ENCODE measurements at places on chromosomes 2 and 18.

GRCh38 chr2:224206816-224207215, 167.7 kb upstream of the SERPINE2 start:
- no peak for DNase-seq

DNA sequence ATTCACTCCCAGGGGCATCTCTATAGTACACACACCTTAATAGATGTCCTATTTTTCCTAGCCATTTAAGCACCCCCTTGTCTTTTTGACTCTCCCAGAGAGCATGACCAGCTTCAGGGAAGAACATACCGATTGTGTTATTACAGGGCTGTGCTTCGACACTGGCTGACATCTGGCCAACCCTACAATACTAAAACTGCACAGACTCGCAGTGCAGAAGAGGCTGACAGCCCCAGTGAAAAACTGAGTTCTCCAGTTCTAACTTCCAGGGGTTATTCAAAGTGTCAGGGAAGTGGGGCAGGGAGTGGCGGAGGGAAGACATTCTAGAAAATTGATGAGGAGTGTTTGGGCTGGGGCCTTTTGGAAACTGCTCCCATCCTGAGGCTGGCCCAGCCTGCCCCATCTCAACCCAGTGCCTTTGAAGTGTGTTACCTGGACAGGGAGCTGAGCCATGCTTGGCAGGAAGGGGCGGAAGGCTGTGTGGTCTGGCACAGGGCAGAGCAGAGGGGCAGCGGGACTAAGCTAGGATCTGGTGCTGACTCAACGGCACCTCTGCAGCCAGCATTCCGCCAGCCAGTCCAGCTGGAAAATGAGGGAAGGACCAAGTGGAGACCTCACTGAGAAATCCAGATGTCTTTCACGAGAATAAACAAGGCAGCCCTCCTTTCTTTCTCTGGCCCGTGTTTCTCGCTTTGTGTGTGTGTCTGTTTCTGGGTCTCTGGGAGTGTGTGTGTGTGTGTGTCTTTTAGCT, 15.4 kb upstream of the IGFBP5 start:
- DNase-seq, result no peak

DNA sequence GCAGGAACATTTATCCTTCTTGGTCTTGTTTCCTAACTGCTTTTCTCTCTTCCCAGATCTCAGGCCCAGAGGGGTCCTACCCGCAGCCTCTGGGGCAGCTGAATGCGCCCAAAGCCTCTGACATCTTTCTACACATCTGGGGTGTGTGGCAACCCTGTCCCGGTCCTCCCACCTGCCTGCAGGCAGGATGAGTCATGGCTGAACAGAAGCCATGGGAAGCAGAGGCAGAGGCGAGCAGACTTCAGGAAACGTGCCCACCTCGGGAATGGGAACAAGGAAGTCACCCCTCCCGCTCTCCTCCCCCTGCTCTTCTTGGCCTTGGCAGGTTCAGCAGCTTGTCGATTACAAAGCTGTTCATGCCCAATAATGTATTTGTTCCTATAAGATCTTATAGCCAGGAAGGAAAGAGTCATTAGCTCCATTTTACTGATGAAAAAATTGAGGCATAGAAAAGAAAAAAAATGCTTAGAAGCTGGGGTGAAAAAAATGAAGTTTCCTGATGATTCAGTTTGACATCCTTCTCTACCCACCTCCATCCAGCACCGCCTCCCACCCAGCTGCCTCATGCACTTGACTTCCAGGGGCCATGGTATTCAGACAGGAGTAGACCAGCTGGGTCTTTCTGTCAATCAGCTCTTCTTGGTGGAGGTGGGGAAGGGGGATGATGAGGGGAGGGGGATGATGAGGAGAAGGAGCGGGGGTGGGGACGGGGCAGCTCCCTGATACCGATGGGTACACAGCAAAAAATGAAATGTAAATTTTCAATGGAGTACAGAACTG, 10.4 kb upstream of the KCNF1 start:
- DNase-seq, result peak; percentile 35

GRCh38 chr2:180222644-180223043, 215.5 kb upstream of the CWC22 start:
- DNase-seq, result no peak

DNA sequence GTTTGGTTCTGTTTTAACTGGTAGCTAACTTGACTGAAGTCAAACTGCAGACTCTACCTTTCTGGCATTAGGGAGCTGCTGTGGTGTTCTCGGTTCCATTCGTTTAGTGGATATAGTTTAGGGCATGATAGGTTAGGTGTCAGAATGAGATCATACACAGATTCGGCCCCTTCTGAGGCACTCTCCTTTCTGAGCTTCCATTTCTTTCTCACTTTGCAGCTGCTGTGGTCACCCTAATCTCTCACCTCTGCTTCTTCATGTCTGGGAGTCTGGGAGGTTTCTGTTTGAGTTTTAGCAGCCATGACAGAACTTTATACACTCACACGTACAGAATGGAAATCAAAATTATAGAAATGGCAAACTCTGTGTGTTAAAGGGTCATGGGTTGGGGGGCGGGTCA, 122.8 kb downstream of the ATP9B start:
- DNase-seq, result no peak

GRCh38 chr2:189022492-189022891, 48.3 kb downstream of the COL3A1 start:
- DNase-seq, result no peak

- DNase-seq, result no peak
Measured at GRCh38 chr2:30038419-30038818, 108.4 kb upstream of the YPEL5 start.

DNA sequence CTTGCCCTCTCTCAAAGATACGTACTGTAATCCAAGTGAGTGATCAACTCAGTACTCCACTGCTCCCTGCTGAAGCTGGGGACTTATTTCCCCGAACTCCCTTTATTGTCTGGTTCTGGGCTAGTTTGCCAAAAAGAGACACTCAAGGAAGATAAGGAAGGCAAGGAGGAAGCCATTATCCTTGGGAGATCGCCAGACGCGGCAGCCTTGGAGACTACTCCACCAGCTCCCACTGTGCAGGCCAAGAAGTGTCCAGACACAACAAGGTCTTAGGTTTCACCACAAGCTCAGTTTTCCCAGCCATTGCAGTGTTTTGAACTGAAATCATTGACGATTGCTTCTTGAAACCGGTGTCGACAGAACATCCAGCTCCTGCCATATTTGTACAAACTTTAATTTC, 439.6 kb upstream of the UBE2E3 start:
- no peak for DNase-seq

DNA sequence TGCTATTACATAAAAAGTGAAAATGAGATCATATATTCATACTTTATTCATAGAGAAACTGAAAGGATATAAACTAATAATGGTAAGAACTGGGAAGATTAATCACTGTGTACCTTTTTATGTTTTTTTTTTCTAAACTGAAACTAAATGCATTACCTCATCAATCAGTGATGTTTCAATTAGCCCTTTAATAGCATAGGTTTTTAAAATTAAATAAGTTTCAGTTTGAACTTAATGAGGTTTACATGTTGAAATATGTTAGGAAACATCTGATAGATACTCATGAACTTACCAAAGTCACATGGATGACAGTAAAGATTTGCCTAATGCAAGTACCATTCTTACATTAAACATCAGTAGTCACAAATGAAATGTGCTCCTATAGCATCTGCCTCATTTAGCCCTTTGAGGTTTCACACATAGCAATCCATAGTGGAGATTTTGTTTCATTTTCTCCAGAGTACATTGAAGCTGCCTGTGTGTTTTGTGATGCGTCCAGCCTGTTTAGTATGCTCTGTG, 8.9 kb downstream of the MAPRE2 start:
- DNase-seq, result no peak

GRCh38 chr2:24915796-24916195, 4.2 kb downstream of the ADCY3 start:
- no peak for DNase-seq

DNA sequence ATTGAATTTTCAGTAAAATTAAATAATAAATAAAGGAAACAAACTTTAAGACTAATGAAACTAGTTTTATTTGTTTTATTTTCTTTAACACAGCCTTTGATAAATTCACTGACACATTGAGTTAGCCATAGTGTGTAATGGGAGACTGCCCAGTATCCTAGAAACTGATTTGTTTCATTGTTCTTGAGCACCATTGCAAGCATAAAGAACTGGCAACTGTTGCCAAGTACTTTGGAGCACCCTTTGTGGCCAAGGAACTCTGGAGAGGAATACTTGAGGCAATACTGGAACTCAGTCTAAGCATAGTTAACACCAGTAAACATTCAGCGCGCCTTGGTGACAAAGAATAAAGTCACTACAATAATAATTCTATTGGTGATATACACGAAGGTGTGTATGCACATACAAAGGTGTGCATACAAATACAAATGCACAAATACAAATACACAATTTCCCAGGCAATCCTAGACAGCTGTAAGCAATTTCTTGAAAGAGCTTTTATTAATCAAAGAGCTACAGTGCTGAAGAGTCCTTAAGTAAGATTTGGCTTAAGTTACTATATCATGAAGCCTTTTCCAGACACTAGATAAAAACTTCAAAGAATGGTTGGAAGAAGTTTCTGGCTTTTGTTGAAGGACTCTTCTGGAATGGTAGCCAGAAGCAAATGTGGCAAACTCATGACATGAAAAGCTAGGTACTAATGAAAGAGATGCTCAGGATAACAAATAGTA, 1371.2 kb downstream of the LRP1B start:
- peak; percentile 51 for DNase-seq

- DNase-seq, result no peak
Measured at GRCh38 chr2:39202639-39203369, 41.0 kb downstream of the CDKL4 start.

GRCh38 chr2:237863689-237864443, 4.4 kb downstream of the RAMP1 start:
- no peak for DNase-seq

- peak; percentile 39 for DNase-seq
Measured at GRCh38 chr18:30852980-30853379, 189.6 kb downstream of the DSC3 start.

DNA sequence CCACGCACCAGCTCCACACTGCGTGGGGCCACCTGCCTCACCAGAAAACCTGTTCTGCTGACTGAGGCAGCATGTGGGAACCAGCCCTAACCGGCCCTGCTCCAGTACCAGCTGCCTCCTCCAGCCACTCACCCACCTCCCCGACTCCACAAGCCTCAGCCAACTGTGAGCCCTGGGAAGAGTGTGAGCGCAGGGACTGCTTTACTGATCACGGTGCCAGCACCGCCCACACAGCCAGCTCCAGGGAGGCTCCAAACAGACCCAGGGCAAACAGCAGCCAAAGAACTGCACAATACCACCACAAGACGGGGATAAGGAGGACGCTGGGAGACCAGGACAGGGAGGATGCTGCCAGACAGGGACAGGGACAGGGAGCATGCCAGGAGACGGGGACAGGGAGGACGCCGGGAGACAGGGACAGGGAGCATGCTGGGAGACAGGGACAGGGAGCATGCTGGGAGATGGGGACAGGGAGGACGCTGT, 28.4 kb downstream of the EIPR1 start:
- peak; percentile 27 for DNase-seq

- DNase-seq, result no peak
Measured at GRCh38 chr2:231917280-231918066, 8.7 kb downstream of the NPPC start.

- no peak for DNase-seq
Measured at GRCh38 chr2:239114119-239114581, 266.3 kb downstream of the TWIST2 start.

DNA sequence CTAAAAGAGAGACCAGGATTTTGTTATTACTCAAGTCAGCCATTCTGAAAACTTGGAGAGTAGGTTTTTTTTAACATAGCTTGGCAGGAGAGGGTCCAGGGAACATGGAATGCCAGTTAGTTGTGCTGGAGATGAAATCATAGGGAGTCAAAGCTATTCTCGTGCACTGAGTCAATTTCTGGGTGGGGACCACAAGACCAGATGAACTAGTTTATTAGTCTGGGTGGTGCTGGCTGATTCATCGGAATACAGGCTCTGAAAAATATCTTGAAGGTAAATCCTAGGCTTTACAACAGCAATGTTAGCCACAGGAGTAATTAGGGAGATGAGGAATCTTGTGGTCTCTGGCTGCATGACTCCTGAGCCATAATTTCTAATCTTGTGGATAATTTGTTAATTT, 921.4 kb downstream of the TRIB2 start:
- DNase-seq, result no peak

GRCh38 chr2:127199223-127199622, 20.9 kb downstream of the CYP27C1 start:
- no peak for DNase-seq

DNA sequence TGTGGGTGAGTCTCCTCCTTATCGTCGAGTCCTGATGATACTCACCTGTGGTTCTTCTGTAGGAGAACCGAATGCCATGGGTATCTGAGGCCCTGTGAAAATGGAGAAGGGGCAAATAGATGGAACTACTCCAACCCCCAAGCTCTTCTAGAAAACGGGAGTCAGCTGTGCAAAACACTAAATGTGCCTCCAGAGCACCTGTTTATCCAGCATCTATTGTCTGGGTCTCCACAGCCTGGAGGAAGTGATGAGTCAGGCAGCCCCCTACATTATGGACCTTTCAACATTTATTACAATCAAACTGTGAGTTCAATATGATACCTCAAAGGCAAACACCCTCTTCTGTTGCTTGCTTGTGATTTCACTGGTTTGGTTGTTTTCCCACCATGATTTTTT, 9.8 kb upstream of the LRRFIP1 start:
- DNase-seq, result no peak

- no peak for DNase-seq
Measured at GRCh38 chr2:217950401-217950871, 52.4 kb downstream of the TNS1 start.

GRCh38 chr2:64952511-64953482, 36.4 kb upstream of the SLC1A4 start:
- no peak for DNase-seq

DNA sequence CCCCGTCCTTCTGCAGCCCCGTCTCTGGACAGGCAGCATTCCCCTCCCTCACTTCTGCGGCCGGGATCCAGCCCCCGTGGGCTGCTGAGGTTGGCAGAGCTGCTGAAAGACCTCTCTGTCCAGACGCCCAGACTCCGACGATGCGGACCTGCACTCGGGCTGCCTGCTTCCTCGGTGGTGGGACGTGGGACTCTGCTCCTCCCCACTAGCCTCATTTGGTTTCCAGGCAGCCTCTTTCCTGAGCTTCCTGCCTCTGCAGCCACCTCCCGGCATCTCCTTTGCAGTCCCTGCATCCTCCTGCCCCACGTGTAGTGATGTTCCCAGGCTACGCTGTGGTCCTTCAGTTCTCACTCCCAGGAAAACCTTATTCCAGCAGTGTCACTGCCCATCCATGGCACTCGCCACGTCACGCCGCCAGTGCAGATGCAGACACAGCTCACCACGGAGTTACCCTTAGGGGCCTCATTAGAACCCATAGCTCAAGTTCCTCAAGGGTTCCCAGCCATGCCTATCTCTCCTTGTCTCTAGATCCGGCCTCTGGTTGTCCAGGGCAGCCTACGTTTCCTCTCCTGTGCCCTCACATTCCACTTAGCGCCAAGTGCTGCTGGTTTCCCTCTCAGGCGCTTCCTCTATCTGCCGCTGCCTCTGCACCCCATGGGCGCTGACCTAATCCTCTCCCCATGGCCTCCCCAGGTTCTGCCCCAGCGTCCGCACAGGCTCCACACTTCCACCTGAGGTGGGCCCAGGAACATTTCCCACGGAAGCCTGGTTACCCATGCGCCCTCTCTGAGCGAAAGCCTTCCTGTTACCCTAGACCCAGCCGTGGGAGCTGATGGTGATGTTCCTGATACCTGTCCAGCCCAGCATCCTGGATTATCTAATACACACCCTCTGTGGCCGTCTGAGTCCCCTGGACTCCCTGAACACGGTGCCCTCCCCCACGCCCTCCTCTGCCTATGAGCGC, 318.3 kb upstream of the MYT1L start:
- DNase-seq, result no peak

GRCh38 chr2:97267411-97268074, 154.6 kb downstream of the ANKRD36 start:
- no peak for DNase-seq

- DNase-seq, result no peak
Measured at GRCh38 chr18:4335386-4335785, 119.7 kb downstream of the DLGAP1 start.

Measured in NCI-H345 (cell line).